Activated gamma-delta T cell treated with Interleukin-2 at 50 U/mL for 16 hours (primary cell): ENCODE measurements at places on chromosomes 6 and 20.
A peak's percentile ranks its signal among the peaks of the same experiment; 100 is the strongest.

DNA sequence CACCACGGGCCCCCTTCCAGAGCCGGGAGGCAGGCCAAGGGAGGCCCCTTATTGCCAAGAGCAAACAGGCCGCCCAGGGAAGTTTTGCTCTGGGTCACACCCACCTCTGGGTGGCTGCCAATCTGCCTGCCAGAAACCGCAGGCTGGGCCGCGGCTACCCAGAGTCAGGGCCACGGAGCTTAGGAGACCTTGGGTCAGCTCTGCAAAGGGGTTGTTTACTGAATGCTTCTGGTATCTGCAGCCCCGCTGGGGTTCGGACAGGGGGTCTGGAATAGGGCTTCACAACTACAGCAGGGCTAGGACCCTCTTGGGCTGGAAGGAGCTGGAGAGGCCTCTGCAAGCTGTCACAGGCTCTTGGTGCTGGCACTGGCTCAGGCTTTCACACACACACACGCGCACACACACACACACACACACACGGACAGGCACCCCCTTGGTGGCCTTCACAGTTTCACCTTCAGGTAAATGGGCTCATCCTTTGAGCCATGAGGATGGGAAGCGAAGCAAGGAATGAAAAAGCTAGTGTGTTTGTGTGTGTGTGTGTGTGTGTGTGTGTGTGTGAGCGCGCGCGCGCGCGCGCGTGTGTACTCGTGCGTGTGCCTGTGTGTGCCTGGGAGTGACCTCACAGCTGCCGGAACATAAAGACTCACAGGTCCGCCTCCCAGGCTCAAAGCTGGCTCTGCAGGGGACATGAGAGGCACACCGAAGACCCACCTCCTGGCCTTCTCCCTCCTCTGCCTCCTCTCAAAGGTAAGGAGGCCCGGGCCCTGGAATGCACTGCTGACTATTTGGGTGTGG is at the start of gene CCN5:
Gene CCN5 (plus strand): TSS at position 669 of the 798 bp plus-strand sequence. CDS start 22 bp downstream, at position 691.
- DNase-seq = no peak

GRCh38 chr6:56374841-56375369 is 127.5 kb upstream of the COL21A1 start:
- DNase-seq = no peak

DNA sequence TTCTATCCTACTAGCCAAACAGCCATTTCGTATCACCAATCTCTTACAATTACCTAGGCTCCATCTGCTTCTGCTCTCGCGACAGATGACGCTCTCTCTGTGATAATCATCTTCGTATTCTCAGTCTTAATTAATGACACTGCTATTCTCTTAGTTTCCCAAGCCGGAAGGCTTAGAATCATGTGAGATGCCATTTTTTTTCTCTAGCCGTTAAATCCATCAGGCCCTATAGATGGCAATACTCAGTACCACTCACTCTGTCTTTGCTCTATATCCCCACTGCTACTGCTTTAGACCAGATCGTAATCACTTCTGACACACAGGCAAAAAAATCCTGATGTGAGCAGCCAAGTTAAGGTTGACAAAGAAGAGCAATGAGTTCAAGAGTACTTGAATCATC is 2.1 kb upstream of the THEMIS start:
- DNase-seq = no peak

GRCh38 chr20:2814076-2814475 is 711 bp upstream of the C20orf141 start:
- no peak for DNase-seq

- no peak for DNase-seq
Observed at GRCh38 chr20:824916-825315, 8.6 kb upstream of the FAM110A start.

- DNase-seq = no peak
Observed at GRCh38 chr6:85472744-85473143, 22.9 kb downstream of the NT5E start.

GRCh38 chr20:34953960-34954359 is 1.6 kb downstream of the GSS start:
- no peak for DNase-seq

GRCh38 chr20:32037929-32038328 is 14.1 kb upstream of the HCK start:
- no peak for DNase-seq

DNA sequence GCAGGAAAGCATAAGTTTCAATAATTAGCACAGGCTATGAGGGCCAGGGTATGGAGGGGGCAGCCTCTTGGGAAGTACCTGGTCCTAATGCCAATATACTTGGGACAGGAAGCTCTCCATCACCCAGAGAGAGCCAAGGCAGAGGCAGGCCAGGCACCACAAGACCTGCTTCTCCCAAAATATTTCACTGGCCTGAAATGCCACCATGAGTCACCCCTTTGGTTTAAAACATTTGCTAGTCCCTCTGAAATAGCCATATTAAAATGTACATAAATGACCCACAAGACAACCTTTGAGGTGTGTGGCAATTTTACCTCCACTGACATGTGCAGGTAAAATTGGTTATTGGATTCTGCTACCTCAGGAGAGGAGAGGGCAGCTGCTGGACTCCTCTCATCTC is 23.4 kb upstream of the SCUBE3 start:
- no peak for DNase-seq

DNA sequence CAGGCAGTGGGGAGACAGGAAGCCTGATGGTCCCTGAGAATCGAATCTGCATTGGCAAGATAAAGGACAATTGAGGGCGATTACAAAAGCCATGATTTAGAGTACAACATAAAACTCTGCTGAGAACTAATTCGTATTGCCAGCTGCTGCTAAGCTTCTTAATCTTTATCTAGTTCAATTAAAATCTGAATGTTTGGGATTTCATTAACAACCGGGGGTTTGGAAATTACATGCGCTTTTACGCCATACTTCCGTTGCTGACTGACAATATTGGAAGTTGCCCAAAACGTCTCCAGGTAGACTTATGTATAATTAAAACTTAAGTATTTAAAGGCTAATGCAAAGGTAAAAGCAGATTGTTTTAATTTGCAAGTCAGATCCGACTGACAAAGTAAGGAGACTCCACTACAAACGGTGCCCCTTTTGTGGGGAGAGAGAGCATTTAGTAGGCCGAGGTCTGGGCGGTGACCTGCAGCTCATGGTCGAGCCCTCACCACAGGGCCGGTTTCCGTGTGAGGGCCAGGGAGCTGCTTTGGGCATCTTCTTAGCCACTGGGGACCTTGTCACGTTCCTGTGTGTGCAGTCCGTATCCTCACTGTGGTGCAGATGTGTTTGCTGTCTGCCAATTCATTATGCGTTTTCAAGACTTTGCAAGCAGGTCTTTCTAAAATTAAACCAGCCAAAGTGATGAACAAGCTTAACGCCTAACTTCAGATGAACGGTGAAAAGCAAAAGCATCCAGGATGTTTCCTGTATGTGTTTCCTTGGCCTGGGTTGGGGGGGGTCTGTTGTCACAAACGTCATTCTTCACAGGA is 49.9 kb downstream of the CDH4 start:
- no peak for DNase-seq

GRCh38 chr6:137750297-137750696 is 116.8 kb upstream of the TNFAIP3 start:
- DNase-seq = no peak

- DNase-seq = no peak
Observed at GRCh38 chr20:13458860-13459451, 179.8 kb downstream of the TASP1 start.

- no peak for DNase-seq
Observed at GRCh38 chr20:49161428-49162152, 26.5 kb downstream of the STAU1 start.

DNA sequence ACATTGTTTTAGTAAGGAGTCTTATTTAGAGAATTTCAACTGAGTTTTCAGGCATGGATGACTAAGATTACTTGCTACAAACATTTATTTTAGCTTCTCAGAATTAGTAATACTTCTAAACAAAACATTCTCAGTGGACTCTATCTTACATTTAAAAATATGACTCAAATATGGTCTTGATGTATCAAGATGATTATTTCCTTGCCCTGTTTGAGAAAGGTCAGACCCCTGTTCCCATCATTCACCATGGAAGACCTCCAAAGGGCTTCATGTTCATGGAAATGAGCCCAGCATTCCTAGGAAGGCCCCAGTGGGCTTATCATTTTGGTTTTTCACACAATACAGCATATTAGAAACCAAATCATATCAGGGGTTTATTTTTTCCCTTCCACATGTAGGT is 24.6 kb upstream of the TRPC4AP start:
- DNase-seq = no peak

DNA sequence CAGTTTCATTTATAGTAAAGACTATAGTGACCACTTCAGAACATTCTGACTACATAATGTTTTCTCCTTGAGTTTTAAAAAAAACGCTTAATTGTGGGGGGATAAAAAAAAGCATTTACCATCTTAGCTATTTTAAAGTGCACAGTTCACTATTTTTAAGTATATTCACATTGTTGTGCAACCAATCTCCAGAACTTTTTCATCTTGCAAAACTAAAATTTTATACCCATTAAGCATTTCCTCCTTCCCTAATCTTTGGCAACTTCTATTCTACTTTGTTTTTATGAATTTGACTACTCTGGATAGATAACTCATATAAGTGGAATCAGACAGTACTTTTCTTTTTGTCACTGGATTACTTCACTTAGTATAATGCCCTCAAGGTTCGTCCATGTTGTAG is 62.3 kb downstream of the FKBP5 start:
- DNase-seq = no peak

DNA sequence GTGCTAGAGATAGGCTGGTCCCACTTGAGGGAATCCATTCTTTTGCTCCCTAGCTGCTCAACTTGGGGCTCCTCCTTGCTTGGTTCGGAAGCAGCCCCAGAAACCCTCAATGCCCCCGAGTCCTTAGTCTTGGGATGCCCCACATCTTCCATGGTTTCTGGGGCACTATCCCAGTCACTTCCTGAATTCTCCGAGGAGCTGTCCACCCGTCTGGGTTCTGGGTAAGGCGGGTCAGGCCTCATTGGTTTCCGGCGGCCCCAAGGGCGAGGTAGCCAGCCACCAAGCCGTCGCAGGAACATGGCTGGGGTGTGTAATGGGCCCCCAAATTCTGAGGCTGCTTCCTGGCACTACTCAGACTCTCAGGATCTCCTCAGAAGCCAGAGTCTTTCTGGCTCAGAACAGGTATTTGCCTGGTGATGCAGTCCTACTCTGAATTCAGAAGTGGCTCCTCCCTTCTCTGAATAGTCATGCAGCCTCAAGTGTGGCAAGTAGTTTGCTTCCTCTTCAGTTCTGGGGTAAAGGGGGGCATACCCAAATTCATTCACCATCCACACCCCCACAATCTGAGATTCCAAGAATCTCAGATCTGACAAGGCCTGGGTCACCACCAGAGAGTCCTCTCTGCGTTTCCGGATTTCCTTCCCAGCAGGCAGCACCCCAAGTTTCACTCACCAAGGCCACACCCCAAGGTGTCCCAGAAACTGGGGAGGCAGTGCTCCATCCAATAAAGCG is 763 bp downstream of the C6orf47 start:
- no peak for DNase-seq

- DNase-seq = no peak
Observed at GRCh38 chr20:37954190-37954589, 51.3 kb downstream of the VSTM2L start.

DNA sequence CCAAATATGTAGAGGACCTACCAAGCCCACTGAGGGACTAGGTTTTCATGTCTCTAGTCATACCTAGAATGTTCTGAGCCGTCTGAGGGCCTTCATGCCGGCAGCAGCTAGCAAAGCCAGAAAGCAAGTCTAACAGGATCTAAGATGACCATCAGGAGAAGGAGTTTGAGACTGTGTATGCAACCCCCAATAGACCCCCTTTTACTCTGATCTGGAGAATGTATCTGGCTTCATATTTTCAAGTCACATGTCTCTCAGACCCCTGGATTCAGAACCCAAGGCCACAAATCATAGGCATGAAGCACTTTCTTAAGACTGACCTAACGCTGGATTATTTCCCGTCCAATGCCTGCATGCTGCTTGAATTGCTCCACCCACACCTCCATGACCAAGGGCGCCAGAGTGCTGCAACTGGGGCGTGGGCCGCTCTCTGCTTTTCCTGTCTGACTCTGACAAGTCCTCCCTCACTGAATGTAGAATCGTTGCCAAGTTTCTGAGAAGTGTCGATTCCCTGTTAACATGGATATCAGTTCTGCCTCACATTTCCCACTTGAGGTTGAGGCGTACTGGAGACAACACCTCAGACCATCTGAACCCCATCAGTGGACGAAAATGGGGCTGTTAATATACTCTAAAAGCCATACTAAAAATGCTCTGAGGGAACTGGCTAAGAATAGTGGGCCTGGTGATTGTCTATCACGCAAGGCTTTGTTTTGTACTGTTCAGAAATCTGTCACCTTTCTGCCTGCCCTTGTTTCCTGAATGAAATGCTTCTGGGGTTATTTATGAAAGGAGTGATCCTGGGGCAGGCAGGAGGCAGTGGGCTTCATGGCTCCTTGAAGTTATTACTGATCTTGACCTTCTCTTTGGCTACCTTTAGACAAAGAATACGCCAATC is 23.9 kb upstream of the ASXL1 start:
- DNase-seq = peak; percentile 25

- no peak for DNase-seq
Observed at GRCh38 chr6:109059571-109060021, 35.0 kb downstream of the SESN1 start.

DNA sequence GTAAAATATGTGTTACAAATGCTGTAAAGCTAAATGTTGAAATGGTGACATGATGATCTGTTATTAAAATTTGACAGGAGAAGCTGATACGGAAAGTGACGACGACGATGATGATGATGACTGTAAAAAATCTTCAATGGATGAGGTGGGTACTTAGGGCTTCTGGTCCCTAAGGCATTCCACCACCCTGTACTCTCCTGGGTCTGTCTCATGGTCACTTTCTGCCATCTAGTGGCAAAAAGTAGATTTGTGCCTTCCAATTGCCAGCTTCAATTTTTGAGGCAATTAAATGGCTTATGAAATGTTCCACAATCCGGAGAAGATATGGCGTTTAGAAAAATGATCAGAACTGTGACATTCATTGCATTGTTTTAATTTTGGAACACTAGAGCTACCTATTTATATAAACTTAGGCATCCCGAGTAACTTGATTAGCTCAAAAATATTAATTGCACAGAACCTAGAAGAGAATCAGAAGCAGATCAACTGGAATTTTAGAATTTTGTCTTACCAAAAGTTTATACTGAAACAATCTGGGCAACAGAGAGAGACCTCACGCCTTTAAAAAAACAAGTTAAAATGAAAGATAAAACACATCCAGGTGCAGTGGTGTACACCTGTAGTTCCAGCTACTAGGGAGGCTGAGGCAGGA is 346.5 kb upstream of the PLCB4 start:
- DNase-seq = peak; percentile 23

- no peak for DNase-seq
Observed at GRCh38 chr6:117079951-117080350, 185.4 kb upstream of the VGLL2 start.

- DNase-seq = no peak
Observed at GRCh38 chr6:133244519-133244918, 3.4 kb downstream of the EYA4 start.

- DNase-seq = no peak
Observed at GRCh38 chr6:38024908-38025307, 205.4 kb downstream of the ZFAND3 start.

GRCh38 chr6:113182370-113183141 is 674.6 kb upstream of the MARCKS start:
- DNase-seq = no peak

GRCh38 chr6:137867685-137868509 is 838 bp downstream of the TNFAIP3 start:
- DNase-seq = peak; percentile 40
